ENCODE measurements at places on chromosomes 4 and X.

- DNase-seq: no peak
These were observed 21.4 kb upstream of the PJA1 start for GRCh38 chrX:69186651-69187050.

GRCh38 chr4:170102426-170102825 is 12.7 kb upstream of the AADAT start:
- no peak for DNase-seq

DNA sequence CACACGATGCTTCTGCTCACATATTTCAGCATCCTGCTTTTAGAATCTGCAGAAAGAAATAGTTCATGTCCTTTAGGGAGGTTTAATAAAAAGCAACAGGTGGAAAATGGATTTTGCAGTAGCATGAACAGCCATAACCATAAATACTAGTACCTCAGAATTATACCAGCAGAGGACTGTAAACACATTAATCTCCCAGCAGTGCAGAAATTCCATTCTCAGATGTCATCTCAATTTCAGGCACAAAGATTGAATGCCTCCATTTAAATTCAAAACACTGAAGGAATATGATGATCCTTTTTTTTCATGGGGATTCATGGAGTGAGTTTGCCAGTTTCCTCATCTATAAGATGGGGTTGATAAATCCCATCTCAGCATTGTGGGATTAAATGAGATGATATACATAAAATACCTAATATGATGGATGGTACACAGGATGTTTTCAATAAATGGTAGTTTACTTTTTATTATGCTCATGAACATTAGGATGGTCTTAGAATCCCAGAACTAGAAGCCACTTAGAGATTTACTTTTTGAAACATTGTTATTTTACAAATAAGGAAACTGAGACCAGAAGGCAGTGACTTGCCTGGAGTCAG is 566 bp upstream of the LIMCH1 start:
- DNase-seq: no peak

- DNase-seq: no peak
These were observed 31.4 kb upstream of the SETD7 start for GRCh38 chr4:139587446-139587845.

DNA sequence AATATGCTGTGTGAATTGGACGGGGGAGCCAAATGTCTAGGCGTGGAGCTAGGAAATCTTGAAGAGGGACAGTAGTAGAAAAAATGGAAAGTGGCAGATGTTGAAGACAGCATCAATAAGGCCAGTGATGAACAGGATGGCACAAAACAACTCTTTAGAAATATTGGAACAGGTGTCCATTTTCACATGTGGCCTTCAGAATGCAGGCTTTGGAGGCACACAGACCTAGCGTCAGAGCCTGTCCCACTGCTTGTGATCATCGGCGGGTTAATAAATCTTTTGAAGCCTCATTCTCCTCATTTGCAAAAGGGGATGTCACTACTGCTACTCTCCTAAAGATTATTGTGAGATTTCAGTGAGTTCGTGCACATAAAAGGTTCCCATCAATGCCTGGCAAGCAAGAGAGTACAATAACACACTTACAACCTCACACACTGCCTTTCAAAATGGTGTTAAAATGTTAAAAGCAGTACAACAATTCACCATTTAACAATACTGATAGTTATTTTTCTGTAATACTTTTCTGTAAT is 2.4 kb downstream of the PDLIM3 start:
- no peak for DNase-seq

GRCh38 chr4:155602351-155603140 is 64.1 kb upstream of the GUCY1A1 start:
- no peak for DNase-seq

GRCh38 chrX:20498851-20499635 is 232.3 kb upstream of the RPS6KA3 start:
- DNase-seq: no peak

DNA sequence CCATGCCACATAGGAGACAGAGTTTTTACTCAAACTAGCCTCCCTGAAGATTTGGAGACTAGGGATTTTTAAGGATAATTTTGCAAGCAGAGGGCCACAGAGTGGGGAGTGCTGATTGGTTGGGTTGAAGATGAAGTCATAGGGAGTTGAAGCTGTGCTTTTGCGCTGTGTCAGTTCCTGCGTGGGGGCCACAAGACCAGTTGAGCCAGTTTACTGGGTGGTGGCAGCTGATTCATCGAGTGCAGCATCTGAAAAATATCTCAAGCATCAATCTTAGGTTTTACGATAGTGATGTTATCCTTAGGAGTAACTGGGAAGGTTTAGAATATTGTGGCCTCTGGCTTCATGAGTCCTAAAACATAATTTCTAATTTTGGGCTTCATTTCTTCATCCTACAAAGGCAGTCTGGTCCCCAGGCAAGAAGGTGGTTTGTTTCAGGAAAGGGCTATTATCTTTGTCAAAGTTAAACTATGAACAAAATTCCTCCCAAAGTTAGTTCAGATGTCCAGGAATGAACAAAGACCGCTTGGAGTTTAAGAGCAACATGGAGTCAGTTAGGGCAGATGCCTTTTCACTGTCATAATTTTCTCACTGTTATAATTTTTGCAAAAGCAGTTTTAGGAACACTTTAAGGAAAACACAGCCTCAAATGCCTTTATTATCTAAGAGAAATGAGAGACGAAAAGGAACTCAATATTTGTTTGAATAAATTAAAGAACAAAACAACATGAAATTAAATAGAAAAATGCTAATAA is 960.8 kb upstream of the PRKX start:
- DNase-seq: no peak

DNA sequence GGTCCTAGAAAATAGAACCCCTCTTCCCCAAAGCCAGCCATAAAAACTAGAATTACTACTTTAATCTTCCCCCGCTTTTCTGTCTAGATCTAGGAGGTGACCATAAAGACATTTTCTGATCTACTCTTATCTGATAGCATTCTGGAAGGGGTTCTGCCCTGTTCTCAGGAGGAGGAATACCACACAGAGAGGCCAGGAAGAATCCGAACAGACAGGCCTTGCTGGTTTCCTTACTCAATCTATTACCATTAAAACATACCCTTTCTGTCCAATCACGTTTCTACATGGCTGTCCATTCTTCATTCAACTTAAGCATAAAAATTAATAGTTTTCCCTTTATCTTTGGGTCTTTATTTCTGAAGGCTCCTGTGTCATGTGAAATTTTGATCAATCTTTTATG is 198.7 kb downstream of the GPAT3 start:
- no peak for DNase-seq

- DNase-seq: no peak
These were observed 55.2 kb downstream of the MGST2 start for GRCh38 chr4:139720806-139721205.

DNA sequence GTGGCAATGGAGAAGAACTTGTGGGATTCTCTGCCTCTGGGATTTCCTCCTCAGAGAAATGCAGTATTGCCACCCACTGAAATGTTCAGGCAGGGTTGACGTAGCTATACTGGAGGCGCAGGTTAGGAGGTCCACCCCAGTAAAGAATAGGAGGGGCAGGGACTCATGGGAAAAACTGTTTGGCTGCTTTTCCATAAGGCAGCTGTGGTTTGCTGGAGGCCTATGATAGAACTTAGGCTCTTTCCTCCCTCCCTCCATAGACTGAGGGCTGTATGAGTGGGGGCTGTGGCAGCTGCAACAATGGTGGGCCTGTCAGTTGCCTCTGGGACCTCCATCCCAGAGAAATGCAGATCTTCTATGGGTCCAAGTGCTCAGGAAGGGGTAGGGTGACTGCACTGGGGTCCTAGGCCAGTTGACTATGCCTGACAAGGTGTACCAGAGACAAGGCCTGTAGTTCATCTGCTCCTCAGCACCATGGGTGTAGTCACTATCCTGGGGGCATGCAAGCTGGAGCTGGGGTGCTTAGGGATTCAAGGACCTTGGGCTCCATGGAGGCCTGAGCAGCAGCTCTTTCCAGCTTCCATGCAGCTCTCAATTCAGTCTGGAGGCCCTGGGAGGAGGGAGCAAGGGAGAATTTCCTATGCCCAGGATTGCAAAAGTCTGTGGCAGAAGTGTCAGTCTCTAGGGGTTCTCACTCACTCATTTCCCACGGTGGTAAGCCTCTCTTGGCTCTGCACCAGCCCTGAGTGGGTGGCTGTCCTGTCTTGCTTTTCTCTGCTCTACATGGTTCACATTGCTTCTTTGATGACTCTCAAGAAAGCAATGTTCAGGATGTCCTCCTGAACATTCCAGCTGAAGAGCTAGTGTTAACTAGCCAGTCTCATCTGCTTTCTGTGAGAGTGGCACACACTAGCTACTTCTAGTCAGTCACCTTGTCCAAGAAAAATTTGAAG is 353.0 kb downstream of the IDS start:
- DNase-seq: no peak

DNA sequence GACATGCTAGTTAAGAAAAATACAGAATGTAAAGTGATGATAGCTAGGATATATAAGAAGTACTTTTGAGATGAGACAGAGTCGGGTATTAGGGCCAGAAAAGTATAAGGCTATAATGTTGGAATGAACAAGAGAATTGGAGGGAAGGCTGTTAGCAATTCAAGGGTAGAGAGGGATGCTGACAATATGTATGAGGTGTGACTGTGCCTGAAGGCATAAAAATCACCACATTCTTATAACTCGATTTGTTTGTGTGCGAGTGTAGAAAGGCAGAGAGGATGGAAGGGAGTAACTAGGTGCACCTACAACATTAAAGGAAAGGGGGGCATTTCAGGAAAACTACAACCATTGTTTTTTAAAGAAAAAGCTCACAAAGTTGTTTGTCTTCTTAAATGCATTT is 86.0 kb downstream of the FAT4 start:
- no peak for DNase-seq

DNA sequence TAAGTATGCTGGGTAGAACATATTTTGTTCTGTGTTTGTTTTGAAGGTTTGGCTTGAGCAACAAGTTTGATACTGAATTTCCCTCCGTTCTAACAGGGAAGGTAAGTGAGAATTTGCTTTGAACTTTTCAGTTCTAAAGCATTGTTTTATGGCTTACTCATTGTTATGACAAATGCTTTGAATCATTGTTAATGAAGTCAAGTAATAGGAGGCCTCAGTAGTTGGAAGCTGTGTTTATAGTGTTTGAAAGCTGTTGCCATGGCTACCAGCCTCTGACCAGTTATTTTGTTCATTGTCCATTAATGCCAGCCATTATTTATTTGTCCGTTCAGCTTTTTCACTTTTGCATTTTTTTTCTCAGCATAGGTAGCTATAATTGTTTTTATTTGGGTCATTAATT is 14.4 kb downstream of the CHIC1 start:
- DNase-seq: no peak

DNA sequence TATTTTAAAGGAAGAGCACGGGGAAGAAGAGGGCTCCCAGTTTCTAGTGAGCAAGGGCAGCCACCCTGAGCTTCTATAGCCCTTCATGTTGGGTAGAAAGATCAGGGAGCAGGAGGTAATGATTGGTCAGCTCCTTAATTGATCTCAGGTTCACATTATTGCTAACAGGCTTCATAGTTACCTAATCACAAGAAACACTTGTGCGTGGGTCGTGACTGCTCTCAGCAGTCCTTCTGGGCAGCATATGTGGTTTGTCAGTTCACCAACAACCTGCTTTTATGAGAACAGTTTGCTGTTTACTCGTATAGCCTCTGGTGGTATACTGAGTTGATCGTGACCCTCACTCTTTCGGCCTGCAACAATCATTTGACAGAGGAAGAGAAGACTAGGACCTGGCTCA is 4.7 kb upstream of the DOK7 start:
- no peak for DNase-seq

DNA sequence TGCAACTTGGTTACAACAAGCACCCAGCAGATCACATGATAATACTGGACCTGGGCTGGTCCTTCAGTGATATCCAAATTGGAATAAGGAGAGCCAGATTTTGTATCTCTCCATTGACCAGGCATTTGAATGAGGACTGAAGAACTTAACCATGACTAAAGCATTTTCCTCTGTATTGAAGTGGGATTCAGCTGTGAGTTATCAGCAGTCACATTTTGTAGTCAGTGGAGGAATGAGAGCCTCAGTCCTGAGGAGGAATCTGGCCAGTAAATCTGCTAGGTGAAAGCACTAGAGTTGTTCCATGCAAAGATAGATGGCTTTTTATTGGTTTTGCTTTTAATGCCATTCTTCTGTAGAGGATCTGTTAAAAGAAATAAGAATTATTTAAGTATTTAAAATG is 1506.0 kb downstream of the PCDH7 start:
- DNase-seq: no peak

GRCh38 chrX:47643926-47644325 is 6.4 kb downstream of the ELK1 start:
- DNase-seq: no peak

All from left hindlimb (tissue), 1 donor.